ENCODE measurements at places on chromosomes 5 and 9. TPM values are rescaled to one million over a fixed set of nuclear protein-coding genes. Genes with fewer than 3 reads are reported as not detected.

LCN2 gene
- total RNA-seq = 62.1 TPM

TMEM171 gene
- total RNA-seq = 2.6 TPM

FOXD1 gene
- 1.2 TPM for total RNA-seq

ZNF462 gene
- 43.9 TPM for total RNA-seq

ROPN1L gene
- 0.17 TPM for total RNA-seq

IL13 gene
- total RNA-seq = not detected

TAS2R1 gene
- total RNA-seq = not detected

GPR150 gene
- total RNA-seq = not detected

ADAMTS12 gene
- total RNA-seq = 3.7 TPM

LPAR1 gene
- total RNA-seq = 20.8 TPM

ELAVL2 gene
- 5.7 TPM for total RNA-seq

KCNV2 gene
- total RNA-seq = not detected

RELL2 gene
- total RNA-seq = 12.1 TPM

FBP1 gene
- 0.17 TPM for total RNA-seq

CATSPER3 gene
- not detected for total RNA-seq

Data from mammary epithelial cell (primary cell).